Activated CD8-positive, alpha-beta T cell treated with anti-CD3 and anti-CD28 coated beads, Interleukin-2, amount 10 ng/mL, durations not matched to agents 7 days and 5 days (primary cell): ENCODE measurements at places on chromosomes 6 and 20.

- no peak for DNase-seq
These were observed 27.2 kb downstream of the DSE start for GRCh38 chr6:116397914-116398313.

DNA sequence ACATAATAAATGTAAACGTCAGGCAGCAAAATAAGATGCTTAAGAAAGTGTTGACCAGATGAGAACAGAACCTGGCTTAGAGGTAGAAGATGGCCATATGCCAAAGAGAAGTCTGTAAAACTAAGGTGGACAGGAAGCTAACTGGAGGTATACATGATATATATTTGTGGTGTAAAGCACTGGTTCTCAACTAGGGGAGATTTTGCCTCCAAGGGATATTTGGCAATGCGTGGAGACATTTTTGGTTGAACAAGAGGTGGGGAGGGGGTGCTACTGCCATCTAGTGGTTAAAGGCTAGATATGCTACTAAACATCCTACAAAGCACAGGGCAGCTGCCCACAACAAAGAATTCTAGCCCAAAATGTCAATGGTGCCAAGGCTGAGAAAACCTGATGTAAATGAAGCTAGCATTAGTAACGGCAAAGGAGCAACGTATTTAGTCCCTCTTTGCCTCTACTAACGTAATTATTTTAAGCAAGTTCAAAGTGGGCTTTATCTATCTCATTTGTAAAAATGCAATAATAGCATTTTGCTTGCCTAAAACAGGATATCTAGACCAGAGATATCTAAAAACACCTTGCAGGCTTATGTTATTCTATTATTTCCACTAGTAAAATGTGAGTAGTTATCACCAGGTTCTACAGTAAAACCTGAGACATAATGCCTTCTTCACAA is 182.6 kb downstream of the RNGTT start:
- DNase-seq, result peak; percentile 63

- no peak for DNase-seq
These were observed 30.4 kb upstream of the CD93 start for GRCh38 chr20:23116311-23117089.

DNA sequence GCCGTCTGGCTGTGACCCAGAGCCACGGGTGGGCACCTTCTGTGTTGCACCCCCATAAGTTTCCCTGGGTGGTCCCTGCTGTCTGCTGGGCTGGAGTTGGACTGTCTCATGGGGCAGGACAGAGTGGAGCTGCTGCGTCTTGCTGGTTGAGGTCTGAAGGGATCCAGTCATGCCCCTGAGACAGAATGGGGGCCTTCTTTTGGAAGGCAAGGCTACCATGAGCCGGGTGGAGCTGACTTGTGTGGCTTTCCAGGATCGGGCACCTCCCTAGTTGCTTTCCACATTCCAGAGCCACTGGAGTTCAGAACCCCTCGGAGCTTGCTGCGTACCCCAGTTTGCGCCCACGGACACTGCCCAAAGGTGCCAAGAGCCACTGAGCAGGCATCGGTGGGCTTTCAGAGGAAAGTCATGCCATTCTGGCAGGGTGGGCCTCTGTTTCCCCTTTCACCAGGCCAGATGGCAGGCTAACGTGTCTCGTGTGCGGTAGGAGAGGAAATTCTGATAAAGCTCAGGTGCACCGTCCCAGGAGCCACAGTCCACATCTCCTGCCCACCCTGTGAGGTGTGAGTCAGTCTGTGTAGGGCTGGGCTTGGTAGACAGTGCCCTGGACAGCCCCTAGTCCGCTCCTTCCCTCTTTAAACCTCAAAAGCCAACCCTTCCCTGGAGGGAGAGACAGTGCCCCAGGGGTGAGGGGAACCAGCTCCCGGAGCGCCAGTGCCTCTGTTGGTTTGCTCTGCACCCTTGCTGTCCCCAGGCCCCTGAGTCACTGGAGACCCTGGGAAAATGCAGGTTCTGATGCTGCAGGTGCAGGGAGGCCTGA is 125.3 kb downstream of the SYCP2 start:
- no peak for DNase-seq

GRCh38 chr6:55255113-55255512 is 72.2 kb upstream of the GFRAL start:
- no peak for DNase-seq

DNA sequence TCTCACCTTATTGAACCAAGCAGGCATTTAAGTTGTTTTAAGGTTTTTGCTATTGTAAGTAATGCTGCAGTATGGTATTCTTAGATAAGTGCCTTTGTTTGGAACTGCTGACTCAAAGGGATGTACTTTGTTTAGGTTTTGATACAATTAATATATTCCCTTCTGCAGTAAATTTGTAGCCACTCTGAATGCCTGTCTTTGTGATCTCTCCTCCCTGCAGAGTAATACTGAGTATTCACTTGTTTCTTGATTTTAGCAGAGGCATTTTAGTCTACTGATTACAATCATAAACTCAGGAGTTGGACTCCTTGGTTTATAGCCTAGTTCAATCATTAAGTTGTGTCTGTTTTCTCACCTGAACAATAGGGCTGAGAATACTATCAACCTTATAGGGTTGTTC is 13.4 kb downstream of the CDS2 start:
- DNase-seq, result no peak

DNA sequence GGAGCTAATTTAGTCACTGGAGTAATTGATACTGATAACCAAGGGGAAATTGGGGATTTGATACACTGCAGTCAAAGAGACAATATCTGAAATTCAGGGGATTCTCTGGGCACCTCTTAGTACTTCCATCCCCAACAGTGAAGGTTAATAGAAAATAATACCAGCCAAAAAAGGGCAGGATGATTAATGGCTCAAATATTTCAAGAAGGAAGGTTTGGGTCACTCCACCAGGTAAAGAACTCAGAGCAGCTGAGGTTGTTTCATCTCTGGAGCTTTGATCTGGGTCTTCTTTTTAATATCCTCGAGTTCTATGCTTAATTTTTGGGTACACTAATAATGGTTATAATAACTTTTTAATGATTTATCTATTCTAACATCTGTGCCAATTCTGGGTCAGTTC is 70.8 kb downstream of the CDKAL1 start:
- DNase-seq, result no peak

- no peak for DNase-seq
These were observed 156.6 kb downstream of the OTOR start for GRCh38 chr20:16904751-16905150.

- DNase-seq, result no peak
These were observed 402.1 kb downstream of the KIF16B start for GRCh38 chr20:16171180-16171579.

DNA sequence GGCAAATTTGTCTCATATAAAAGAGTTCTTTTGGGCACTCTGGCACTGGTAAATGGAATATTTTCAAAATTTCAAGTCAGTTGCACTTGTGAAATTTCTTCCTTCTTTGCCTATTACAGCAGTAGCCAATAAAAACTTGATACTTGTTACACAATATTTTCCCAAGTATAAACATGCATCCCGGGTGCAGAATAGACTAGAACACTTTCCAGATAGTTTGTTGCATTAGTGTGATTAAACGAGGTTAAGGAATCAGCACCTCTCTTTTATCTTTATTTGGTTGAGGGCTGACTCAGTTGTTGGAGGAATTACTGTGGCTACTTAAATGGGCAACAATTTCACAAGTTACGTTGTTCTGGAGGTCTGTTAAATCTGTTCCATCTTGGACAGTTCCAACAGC is 467.5 kb downstream of the CDKAL1 start:
- DNase-seq, result no peak

DNA sequence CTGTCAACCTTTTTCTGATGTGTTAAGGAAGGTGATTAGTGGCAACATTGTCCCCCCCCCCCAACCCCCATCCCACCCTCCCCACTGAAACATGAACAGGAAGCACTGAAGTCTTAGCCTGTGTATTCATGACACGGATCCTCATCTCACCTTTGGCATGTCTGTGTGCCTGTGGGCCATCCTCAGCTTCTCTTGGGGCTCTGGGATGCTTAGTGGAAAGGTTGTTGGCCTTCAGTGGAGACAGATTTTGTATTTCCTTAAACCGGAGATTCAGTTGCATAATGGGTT is 93.6 kb downstream of the RREB1 start:
- DNase-seq, result no peak

DNA sequence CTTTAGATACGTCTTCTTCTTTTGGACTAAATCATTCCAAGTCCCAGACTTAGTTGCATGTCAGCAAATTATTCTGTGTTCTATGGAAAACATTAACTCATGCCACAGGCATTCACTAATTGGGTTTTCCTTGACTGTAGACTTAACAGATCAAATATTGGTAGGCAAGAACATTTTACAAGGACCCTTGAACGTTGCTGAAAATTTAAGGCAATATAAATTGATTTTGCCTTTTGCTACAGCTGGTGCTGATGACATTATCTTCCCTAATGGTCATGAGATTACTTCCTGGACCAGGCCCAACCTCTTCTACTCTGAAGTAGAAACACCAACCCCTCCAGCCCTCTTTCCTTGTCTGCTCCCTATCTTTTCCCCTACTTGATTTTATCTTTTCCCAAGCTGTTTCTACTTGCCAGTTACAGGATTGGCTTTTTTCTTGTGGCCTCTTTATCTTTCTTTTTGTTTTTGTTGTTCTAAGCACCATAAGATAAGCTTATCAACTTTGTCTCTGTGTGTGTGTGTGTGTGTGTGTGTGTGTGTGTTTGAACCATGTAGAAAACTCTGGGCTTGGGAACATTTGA is 514.0 kb upstream of the SOX4 start:
- DNase-seq, result no peak
